ENCODE measurements at places on chromosomes 7 and 10.

GRCh38 chr10:73865459-73866442 lies 8.6 kb downstream of the CAMK2G start:
- peak; percentile 8 for DNase-seq

DNA sequence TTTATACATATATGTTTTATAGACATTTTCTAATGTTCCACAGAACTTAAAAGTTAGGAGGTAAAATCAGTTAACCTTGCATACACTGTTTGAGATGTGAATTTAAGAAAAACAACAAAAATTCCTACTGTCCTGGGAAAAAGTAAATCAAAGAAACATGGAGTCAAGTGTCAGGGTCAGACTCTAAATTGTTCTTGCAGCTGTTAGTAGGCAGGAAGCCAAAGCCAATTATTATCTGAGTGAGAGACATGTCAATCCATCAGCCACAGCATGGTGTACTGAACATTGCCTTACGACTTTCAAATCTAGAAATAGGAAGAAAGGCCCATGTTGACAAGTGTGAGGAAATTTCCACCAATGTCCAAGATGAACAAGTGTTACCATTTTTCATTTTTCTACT lies 461.2 kb upstream of the MBL2 start:
- peak; percentile 33 for DNase-seq

DNA sequence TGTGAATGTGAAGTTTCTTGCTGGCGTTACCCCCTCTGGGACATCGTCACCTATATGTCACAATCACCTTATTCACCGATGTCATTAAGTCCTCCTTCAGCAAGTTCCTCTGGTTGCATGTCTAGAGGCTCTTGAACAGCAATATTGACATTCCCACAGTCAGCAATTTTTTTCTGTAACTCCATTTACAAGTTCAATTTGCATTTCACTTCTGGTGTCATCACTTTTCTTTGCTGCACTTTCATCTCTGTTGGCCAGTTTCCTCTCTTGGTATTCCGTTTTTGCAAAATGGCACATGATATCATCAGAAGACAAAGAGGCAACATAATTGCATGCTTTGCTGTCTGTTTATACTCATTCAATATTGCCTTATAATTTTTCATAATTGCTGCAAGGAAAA lies 69.8 kb downstream of the SRI start:
- no peak for DNase-seq

DNA sequence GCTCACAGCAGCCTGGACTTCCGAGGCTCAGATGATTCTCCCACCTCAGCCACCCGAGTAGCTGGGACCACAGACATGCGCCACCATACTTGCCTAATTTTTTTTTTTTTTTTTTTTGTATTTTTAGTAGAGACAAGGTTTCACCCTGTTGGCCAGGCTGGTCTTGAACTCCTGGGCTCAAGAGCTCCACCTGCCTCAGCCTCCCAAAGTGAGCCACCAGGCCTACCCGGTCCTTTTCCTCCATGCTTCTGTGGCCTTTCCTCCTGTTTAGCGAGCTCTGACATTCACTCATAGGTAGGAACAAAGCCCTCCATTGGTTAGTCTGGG lies 50.1 kb upstream of the SRPK2 start:
- no peak for DNase-seq

GRCh38 chr10:32982293-32982709 lies 24.3 kb upstream of the ITGB1 start:
- no peak for DNase-seq

GRCh38 chr7:47346377-47346914 lies 235.5 kb downstream of the TNS3 start:
- no peak for DNase-seq
